G401 (cell line): ENCODE measurements at places on chromosomes 5 and 9.

- no peak for DNase-seq
Measured at GRCh38 chr9:124221676-124222075, 36.1 kb upstream of the NEK6 start.

DNA sequence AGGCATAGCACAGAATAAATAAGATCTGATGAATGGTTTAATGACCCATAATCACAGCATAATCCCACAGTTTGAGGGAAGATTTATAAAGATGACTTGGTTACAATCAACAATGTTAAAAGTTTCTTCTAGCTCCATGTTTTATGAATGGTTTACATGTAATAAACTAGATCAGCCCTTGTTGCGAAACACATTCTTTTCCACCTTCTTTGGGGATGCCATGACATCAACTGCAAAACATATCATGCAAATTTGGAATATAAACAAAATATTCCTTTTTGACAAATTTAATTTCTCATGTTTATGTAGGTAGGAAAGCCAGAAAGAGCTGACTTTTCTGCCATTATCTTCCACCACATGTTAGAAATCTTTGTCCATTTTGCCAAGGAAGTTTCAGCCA is 979.5 kb downstream of the MAT2B start:
- DNase-seq: no peak

- no peak for DNase-seq
Measured at GRCh38 chr5:56159521-56159947, 73.6 kb downstream of the ANKRD55 start.

DNA sequence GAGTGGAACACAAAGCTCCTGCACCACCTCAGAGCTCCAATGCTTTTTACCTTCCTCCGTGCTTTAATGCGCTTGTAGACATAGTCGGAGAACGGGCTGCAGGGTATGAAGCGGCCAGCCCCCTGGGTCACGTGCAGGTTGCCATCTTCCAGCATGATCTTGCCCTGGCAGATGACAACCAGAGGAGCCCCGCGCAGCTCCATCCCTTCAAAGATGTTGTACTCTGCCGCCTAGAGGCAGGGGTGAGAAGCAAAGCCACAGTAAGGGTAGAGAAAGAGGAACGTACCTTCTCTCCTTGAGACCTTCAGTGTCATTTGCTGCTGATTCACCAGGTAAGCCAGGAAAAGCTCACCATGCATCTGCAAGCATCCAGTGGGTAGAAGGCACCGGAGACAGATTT is 112.3 kb downstream of the DPYSL3 start:
- DNase-seq: no peak
